Ovary (tissue), 10 donors: ENCODE measurements at places on chromosomes 6 and 20.

DNA sequence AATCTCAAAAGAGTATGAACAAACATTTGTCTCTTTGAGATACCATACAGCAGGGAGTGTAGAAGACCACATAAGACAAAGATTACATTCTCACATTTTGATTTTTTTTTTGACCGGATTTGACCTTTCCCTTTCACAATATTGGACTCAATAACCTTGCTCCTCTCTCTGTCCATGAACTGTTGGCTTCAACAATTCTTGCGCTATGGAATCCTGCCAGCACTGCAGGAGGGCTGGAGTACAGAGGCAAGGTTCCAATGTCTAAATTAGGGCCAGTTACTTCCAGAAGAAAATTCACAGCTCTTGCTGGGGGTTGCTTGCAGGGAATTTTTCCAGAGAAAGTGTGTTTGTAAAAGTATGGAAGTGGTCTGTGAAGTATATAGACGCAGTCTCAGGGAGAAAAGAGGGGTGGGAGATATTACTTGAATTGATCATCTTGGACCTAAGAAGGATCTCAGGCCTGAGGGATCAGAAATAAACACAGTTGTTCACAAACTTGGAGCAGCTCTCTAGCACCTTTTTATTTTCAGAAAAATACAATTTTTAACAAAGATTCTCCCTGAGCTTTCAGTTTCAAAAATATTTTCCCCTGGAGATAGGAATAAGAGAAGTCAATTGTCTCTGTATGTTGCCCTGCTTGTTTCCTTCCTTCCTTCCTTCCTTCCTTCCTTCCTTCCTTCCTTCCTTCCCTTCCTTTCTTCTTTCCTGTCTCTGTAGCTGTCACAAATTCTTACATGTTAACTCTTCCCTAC, 765.9 kb downstream of the BCKDHB start:
- DNase-seq: no peak

- no peak for DNase-seq
Observed at GRCh38 chr6:44892579-44892978, 435.6 kb upstream of the RUNX2 start.

- no peak for DNase-seq
Observed at GRCh38 chr6:42142118-42142835, at the start of gene C6orf132. Gene C6orf132, minus strand, starts transcription at chr6:42142620. Its CDS starts 176 bp downstream, at chr6:42142444.

GRCh38 chr6:113630738-113631535, 226.2 kb upstream of the MARCKS start:
- no peak for DNase-seq
